Right renal cortex interstitium (tissue), 3 donors: ENCODE measurements at places on chromosomes 12 and 14.

DNA sequence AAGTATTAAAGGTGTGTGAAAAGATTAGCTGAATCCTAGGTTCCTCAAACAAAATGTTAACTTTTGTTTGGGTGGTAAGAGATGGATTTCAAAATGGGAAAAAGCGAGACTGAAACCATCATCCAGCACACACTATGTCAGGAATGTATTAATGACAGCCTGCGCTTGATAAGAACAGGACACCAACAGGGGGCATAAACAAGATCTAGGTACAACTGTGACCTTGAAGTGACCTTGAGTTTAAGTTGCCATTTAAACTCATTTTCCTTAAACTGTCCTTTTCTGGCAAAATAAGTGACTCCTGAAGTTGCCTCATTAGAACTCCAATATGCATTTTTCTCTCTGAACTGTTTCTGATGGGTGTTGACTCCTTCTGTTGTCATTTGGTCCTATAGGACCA lies 17.1 kb downstream of the PRKCH start:
- DNase-seq: no peak

GRCh38 chr14:99564256-99564925 lies 39.6 kb downstream of the CCDC85C start:
- no peak for DNase-seq

DNA sequence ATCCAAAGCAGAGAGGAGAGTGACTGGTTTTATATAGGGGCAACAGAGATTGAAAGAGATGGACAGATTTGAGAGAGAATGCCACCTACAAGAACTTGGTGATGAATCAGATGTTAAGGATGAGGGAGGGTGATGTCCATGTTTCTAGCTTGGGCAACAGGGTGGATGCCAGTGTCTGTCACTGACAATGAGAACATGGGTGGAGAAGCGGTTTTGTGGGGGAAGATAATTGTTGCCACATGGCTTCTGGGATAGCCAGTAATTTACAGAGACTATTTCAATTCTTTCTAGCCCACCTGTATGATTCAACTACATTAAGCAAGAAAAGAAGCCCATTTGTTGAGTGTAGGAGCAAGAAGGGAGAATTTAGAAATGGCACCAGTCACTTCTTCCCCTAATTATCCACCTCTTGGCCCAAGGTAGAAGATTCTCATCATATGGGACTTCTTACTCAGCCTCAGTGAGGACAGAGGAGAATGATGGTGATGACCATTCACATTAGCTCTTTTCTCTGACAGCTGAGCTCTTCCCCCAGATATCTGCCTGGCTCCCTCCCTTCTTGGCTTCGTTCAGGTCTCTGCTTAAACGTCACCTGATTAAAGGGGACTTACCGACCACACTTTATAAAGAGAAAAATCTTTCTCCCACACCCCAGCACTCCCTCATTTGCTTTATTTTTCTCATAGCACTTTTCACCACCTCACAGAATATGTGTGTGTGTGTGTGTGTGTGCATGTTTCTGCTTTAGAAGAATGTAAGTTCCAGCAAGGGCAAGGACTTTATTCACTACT lies 117.8 kb downstream of the DUSP6 start:
- DNase-seq: no peak

DNA sequence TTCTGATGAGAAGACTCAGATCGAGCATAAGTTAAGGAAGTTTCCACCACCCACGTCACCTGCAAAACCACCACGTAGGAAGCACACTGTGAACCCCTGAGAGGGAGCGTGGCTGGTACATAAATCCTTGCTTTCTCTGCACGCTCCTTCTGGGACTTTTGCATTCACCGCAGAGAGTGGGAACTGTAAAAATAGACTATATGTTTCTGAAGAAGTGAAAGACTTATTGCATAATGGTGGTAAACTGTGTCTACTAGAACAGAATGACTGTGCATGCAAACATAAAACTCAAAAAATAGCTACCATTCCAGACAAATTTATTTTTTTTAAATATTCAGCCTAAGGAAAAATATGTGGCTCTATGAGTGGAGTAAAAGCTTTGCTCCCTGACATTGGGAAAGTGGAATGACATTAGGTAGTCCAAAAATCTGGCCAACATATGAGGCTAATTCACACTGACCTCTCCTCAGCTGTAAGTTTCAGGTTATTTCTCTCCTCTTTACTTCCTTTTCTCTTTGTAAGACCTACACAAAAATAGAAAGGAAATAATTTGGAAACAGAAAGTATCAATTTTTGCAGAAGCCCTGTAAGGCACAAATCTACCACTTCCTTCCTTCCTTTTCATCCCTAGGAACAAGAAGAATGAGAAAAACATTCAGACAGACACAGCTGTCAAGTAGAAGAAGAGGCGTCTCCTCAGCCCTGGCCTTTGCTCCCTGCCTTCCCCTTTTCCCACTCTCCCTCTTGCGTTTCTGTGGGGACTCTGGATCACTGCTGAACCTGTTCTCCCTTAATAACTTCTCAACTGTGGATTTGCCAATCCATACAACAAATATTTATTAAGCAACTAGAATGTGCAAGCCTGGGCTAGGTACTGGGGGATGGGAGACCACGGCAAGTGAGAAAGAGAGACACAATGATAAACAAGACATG lies 264.3 kb upstream of the FOXN3 start:
- no peak for DNase-seq

- DNase-seq: no peak
These were observed 172.8 kb downstream of the BCL11B start for GRCh38 chr14:99099051-99099787.

GRCh38 chr12:87585882-87586557 lies 443.2 kb downstream of the C12orf50 start:
- DNase-seq: no peak

- no peak for DNase-seq
These were observed 1.5 kb downstream of the LGR5 start for GRCh38 chr12:71440763-71441748.

- no peak for DNase-seq
These were observed 57.9 kb downstream of the ANO6 start for GRCh38 chr12:45273717-45274271.

DNA sequence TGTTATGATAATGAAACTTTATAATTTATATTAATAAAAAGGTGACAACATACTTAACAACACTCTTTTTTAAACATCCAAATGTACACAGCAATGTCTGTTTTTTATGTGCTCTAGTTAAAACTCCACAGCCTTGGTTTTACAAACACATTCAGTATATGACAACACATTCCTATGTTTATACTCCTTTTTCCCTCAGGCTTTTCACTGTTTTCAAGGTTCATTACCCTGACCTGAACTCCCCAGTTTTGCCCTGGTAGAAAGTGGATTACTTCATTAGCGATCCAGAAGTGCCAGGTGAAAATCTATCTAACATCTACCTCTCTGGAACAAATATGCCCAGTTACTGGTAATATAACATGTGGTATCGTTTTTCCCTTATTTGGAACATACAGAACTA lies 340.2 kb upstream of the DDHD1 start:
- DNase-seq: no peak

GRCh38 chr12:127257366-127257935 lies 1009.5 kb upstream of the TMEM132C start:
- no peak for DNase-seq

DNA sequence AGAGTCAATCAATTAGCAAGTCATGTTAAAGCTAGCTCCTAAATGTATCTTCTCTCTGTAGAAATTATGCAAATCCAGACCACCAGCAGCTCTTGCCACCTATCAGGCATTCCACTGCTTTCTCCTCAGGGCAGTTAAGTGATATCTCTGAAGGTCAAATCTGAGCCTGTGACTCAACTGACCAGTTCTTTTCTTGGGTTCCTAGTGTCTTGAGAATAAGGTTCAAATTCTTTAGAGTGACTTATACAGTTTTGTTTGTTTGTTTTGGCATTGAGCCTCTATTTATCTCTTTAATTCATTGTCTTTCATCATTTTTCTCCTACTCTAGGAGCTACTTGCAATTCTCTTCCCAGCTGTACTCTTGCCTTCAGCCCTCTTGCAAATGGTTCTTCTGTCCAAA lies 2.5 kb upstream of the LRIG3 start:
- DNase-seq: no peak

DNA sequence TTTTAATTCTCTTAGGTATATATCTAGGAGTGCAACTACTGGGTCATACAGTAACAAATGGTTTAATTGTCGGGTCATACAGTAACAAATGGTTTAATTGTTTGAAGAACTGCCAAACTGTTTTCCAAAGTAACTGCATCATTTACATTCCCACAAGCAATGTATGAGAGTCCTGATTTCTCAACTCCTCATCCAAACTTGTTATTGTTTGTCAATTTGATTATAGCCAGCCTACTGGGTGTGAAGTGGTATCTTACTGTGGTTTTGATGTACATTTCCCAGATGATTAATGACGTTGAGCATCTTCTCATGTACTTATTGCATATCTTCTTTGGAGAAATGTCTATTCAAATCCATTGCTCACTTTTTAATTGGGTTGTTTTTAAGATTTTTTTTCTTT lies 67.6 kb upstream of the CFL2 start:
- no peak for DNase-seq

DNA sequence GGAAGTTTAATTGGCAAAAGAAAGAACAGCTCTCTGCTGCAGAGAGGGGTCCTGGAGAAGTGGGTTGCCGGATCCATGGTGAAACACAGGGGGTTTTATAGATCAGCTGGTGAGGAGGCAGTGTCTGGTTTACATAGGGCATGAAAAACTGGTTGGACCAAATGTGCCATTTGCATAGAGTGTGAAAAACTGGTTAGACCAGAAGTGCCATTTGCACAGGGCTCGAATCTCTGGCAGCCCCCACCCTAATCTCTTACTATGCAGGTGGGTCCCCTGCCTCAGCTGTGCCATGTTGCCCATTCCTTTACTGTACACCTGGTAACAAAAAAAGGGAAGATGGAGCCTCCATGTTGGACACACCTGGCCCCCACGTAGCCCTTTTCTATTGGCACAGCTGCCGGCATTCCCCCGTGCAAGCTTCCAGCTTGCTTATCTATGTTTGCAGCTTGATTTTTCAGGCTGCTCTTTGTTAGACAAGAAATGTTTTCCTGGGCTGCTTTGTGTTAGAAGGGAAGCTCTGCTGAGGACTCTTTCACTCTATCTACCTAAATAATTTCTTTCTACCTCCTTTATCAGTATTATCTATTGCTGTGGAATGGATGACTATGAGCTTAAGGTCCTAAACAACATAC lies 61.1 kb upstream of the TMEM132D start:
- DNase-seq: no peak

GRCh38 chr14:75417674-75418073 lies 10.1 kb upstream of the JDP2 start:
- no peak for DNase-seq

DNA sequence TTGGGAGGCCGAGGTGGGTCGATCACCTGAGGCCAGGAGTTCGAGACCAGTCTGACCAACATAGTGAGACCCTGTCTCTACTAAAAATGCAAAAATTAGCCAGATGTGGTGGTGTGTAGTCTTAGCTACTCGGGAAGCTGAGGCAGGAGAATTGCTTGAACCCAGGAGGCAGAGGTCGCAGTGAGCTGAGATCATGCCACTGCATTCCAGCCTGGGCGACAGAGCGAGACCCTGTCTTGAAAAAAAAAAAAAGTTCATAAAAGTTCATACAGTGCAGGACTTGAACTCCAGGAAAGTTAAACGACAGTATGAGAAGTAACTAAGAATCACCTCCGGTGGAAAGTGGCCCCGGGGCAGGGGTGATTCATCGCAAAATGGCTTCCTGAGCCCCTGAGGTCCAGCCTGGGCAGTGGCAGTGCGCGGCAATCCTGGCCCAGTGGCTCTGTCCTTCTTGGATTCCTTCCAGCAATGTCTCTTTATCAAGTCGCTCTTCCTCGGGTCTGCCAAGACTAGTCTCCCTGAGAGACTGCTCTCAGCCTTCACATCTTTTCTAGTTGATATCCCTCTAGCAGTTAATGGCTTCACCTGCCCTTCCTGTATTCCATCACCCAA lies 16.7 kb upstream of the MAP1LC3B2 start:
- no peak for DNase-seq

DNA sequence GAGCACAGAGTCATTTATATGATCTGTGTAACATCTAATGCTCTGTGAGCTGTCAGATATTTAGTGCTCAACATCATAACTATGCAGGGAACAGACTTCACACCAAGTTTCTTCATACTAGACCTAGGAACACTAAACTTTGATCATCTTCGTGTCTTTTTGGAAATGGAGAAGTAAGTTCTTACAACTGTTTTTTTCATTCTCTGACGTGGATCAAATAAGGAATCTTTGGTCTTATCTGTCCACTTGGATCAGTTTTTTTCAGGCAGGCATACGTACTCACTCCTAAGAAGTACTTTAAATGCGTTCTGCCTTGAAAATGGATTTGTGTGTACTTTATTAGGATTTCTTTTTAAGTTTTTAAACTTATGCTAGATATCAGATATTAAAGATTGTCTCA lies 191.0 kb downstream of the FBXL14 start:
- no peak for DNase-seq

GRCh38 chr14:94346841-94347240 lies 23.7 kb upstream of the SERPINA6 start:
- no peak for DNase-seq

DNA sequence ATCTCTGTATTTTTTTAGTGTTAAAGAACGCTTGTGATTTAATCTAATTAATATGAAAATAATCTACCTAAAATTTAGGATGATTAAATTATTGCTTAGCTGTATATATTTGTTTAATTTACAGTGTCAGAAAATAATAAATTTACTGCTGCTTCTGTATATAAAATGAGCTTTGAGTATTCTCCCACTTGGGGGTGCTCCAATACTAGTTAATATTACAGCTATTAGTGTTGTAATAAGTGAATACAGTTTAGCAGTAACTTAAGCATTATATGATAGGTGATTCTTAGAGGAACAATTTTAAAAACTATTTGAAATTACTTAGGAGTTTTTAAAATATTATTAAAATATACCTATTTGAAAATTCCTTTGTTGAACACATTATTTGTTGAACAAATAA lies 62.2 kb downstream of the PAPOLA start:
- no peak for DNase-seq

DNA sequence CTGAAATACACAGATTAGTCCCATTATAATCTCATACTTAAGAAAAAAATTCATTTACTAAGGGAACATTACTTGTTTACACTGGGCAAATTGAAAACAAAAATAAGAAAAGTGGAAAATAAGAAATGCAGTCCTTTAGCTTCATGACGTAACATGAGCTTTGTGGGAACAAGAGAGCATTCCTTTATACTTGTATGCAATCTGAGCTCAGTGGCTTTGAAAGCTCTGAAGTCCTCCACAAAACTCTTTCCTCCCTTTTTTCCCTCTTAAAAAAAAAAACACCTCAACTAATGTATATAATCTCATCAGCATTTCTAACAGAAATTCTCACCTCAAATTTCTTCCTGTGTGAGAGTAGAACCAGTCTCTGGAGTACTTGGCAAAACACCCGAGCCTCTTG lies 76.9 kb upstream of the OTX2 start:
- DNase-seq: no peak
